ENCODE measurements at places on chromosomes 12 and 14.

GRCh38 chr12:66345212-66345611 is 42.9 kb downstream of the HELB start:
- DNase-seq, result no peak

DNA sequence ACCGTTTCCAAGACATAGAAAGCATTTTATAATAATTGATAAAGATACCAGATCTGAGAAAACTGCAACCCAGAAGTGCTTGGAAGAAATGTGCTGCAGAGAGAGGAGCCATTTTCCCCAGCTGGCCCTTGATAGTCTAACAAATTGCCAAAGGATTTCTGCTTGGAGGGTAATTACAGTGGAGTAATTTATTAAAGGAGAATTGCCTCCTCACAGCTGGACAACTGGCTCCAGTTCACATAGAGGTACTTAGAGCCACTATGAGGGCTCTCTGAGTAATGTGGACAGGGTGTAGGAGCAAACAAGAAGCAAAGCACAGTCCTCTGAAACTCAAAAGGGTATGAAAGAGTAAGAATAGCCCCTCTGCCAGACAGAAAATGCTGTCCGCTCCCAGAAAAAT is 335.6 kb downstream of the SYT1 start:
- no peak for DNase-seq

GRCh38 chr12:100375038-100375735 is 18.3 kb downstream of the SLC17A8 start:
- DNase-seq, result no peak

DNA sequence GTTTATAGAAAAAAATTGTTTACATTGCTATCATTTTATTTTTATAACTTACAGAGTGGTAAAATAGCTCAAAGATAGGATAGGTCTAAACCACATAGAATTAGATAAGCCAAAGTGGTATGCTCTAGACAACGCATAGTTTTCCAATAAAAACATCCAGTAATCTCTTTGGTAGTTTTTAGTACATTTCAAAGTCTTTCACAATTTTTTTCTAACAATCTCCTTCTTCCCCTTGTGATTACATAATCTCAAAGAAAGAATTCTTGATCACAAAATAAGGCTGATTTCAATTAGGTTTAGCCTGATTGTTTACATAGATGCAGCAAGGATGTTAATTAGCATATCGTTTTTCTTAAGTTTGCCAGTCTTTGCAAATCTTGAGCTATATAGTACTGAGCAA is 460.0 kb downstream of the FUT8 start:
- DNase-seq, result no peak

DNA sequence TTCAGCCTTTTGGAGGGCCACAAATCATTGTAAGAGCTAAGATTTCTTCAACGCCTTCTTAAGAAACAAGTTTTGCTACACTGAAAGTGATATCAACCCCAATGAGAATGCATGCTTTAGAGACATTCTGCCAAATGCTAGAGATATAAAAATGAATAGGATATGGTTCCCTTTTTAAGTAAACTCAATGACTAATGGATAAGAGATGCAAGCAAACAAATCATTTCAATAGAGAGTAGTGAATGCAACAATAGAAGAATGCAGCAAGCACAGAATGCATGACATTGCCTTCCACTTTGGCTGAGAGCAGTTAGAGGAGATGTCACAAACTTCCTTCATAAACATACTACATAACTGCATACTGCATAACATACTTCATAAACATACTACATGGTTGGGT is 116.4 kb downstream of the PDZRN4 start:
- DNase-seq, result no peak

- no peak for DNase-seq
Measured at GRCh38 chr14:92750994-92751400, 2.6 kb upstream of the LGMN start.

GRCh38 chr12:55829967-55830600 is 697 bp upstream of the DNAJC14 start:
- DNase-seq, result peak; percentile 22

- DNase-seq, result no peak
Measured at GRCh38 chr14:66383771-66384170, 102.4 kb upstream of the CCDC196 start.

DNA sequence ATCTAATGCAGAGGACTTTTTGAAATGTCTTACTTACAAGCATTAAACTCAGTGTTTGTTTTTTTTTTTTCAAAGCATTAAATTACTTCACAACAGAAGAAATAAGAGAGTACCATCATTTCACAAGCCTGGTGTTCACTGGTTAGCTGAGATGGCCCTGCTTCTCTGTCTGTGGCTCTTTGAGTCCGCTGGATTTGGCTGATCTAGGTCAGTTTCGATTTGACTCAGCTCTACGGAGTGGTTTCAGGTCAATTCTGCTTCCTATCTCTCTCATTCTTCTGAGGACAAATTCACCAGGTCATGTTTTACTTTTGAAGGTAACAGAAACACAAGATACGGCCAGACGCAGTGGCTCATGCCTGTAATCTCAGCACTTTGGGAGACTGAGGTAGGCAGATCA is 1066.1 kb downstream of the FLRT2 start:
- DNase-seq, result no peak

All from activated T-cell treated with anti-CD3 and anti-CD28 coated beads for 48 hours (primary cell).